ENCODE measurements at places on chromosomes 13 and 19.

DNA sequence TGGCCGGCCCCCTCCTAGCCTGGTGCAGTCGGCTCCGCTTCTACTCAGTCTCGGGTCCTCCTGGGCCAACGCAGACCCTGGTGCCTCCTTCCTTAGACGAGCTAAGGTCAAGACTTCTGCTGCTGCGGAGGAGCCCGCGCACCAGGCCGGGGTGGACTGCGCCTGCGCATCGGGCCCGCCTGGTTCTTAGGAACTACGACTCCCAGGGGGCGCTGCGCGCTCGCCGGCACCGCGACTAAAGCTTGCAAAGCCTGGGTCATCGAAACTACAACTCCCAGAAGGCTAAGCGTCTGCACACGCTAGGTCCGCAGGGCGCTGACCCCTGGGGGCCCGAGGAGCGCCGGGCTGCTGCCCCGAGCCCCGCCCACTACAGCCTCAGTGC is at the start of gene ZNF835:
Gene ZNF835, minus strand, starts transcription at position 145 of the 382 bp plus-strand sequence. CDS start 6,559 bp downstream, outside the sequence.
- peak; percentile 79 for DNase-seq

DNA sequence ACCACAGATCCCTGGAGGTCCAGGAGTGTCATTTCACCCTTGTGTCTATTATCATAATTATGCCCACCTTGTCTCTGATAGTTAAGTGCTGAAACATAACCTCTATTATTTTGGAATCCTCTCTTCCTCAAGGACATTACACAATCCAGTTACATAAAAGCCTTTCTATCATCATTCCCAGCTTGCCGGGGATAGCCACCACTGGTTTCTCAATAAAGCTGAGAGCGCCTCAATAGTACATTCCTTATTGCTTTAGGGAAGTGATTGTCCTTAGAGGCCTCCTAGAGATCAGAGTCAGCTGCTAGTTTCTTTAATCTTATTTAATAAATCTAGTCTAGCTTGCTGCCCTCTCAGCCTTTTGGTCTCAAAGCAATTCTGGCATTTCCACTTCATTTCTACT is 490.0 kb upstream of the ATXN8OS start:
- no peak for DNase-seq

DNA sequence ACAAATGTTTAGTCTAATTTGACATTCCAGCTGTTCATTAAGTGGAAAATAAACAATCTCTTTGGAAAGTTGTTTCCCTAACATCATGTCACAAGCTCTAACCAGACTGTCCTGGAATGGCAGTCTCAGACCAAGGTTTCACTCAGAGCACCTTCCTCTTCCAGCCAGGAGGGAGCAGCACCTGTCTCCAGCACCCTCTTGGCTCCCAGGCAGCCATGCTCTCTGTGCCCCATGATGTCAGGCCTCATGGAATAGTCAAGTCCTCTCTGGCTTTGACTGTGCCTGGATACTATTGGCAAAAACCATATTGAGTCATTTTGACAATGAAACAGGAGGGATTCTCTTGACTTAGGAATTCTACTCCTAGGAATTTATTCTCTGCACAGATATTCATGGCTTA is 171.4 kb downstream of the OXGR1 start:
- DNase-seq, result no peak

DNA sequence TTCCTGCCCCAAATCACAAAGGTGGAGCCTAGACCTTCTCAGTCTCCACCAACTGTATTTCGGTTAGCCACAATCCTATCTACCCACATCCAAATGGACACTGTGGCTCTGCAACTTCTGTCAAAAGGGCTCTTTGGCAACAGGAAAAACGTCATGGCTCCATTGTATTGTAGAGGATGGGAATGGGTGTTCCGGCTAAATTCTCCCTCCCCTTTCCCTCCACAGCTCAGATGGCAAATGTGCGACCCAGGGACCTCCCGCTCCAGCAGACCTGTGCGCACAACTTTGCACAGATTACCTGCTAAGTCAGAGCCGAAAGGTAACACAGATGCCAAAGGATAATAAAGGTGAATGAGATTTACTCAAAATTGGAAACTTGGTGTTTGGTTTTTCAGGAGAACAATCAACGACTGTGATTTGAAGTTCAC is 968 bp upstream of the KL start:
- DNase-seq, result no peak

- DNase-seq, result peak; percentile 100
These were observed 4.3 kb downstream of the FSTL3 start for GRCh38 chr19:680287-681028.

DNA sequence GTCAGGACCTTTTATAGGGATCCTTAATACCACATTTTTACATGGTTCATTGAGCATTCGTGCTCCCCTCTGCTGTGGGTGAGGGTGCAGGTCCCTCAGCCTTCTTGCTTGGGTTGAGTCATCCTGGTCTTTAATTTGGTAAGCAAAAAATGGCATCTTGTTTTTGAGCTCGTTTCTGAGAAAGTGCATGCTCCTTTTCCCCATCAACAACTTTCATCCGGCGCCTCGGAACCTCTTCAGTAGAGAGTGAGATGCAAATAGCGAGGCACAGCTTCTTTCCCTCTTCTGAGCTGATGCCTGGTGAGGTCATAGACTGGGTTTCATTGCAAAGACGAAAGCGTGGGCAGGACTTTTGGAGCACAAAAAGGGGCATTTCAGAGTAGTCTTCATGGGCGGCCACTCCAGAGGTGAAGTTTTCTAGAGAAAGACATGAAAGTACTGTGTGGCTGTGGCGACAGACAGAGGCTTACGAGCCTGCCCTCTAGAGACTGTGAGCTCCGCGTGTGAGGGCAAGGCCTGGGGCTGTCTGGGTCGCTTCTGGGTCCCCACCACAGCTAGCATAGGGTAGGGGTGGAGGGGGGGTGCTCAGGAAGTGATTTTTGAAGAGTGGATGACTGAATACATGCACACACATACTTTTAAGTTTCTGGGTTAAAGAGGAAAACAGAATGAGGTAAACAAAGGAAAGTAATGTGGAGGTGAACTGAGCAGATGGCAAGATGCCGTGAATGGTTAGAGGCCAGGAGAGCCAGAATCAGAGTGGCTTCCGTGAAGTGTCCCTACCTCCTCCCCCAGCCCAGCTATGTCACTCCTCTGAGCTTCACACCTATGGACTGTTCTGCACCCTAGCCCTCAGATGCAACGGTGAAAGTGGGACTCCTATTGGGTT is 44.3 kb downstream of the BBC3 start:
- peak; percentile 71 for DNase-seq

DNA sequence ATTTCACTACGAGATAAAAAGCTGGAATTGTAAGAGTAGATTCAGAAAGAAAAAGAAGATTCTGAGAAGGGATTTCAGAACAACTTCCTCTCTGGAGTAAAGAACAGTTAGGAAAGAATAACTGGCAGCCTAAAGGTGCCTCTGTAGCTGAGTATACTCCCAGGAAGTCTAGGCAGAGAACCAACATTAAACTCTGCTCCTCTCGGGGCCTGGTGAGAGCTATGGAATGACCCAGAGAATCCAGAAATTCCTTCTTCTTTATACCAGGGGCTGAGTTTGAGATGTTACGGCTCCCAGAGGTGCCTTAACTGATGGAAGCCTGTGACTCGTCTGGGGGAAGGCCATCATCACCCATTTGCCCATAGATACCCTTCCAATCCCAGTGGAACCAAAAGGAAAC is 39.1 kb downstream of the FAM216B start:
- DNase-seq, result no peak

GRCh38 chr13:25453850-25454365 is 82.1 kb downstream of the ATP8A2 start:
- no peak for DNase-seq

DNA sequence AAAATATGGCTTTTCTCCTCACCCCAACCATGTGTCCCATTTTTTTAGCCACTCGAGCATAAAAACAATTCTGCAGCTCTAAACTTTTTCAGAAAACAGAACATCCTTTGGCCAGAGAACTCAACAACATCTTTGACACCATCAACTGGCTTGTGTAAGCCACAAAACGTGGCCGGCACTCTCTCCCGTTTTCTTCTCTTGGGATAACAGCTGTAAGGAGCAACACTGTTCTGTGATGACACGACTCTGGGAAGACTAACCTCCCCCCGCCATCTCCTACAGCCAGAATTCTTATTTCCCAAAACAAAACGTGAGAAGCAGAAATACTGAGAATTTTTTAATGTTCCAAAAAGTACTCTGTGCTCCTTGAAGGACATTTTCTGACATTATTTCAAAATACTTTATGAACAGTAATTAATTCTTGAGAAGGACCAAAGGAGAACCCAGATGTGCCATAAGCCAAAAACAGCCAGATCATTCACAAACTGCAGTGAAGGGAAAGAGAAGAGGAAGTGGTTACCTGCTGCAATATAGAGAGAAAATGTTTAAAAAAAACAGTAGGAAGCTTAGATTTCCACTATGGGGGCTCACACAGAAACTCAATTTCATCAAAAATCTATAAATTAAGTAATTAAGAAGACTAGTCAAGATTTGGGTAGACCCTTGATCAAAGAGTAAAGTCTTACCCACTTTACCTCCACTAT is 25.8 kb downstream of the COL4A1 start:
- DNase-seq, result no peak

GRCh38 chr13:26247608-26248007 is 6.3 kb upstream of the CDK8 start:
- no peak for DNase-seq

DNA sequence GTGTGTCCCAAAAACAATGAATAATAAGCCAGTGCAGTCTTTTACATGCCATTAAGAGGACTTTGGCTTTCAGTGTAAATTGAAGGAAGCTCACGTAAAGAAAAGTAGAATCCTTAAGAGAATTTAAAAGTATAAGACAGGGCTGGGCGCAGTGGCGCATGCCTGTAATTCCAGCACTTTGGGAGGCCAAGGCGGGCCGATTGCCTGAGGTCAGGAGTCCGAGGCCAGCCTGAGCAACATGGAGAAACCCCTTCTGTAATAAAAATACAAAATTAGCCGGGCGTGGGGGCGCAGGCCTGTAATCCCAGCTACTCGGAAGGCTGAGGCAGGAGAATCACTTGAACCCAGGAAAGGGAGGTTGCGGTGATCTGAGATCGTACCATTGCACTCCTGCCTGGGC is 17.9 kb upstream of the ZNF253 start:
- no peak for DNase-seq

GRCh38 chr13:49602005-49602404 is 16.6 kb upstream of the RCBTB1 start:
- DNase-seq, result no peak

DNA sequence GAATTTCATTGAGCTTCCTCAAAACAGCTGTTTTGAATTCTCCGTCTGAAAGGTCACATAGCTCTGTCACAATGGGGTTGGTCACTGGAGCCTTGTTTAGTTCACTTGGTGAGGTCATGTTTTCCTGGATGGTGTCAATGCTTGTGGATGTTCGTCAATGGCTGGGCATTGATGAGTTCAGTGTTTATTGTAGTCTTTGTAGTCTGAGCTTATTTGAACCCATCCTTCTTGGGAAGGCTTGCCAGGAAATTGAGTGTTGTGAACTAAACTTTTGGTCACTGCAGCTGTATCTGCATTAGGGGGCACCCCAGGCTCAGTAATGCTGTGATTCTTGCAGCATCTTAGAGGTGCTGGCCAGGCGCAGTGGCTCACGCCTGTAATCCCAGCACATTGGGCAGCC is 22.0 kb downstream of the BLOC1S3 start:
- no peak for DNase-seq

GRCh38 chr19:38149661-38150061 is 74.4 kb downstream of the DPF1 start:
- no peak for DNase-seq

GRCh38 chr19:36771261-36772231 is 1.1 kb downstream of the ZNF850 start:
- DNase-seq, result no peak

GRCh38 chr19:23440207-23440606 is 44.9 kb upstream of the ZNF91 start:
- peak; percentile 8 for DNase-seq

- DNase-seq, result no peak
These were observed 798 bp upstream of the COX6B2 start for GRCh38 chr19:55355213-55355821.

DNA sequence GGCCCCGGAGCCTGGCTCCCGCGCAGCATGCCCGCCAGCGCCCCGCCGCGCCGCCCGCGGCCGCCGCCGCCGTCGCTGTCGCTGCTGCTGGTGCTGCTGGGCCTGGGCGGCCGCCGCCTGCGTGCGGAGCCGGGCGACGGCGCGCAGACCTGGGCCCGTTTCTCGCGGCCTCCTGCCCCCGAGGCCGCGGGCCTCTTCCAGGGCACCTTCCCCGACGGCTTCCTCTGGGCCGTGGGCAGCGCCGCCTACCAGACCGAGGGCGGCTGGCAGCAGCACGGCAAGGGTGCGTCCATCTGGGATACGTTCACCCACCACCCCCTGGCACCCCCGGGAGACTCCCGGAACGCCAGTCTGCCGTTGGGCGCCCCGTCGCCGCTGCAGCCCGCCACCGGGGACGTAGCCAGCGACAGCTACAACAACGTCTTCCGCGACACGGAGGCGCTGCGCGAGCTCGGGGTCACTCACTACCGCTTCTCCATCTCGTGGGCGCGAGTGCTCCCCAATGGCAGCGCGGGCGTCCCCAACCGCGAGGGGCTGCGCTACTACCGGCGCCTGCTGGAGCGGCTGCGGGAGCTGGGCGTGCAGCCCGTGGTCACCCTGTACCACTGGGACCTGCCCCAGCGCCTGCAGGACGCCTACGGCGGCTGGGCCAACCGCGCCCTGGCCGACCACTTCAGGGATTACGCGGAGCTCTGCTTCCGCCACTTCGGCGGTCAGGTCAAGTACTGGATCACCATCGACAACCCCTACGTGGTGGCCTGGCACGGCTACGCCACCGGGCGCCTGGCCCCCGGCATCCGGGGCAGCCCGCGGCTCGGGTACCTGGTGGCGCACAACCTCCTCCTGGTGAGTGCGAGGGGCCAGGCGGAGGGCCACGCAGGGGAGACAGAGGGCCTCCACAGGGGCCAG is at the start of gene KL:
Gene KL, plus strand, starts transcription at position 10 of the 909 bp plus-strand sequence. Its CDS starts 18 bp downstream, at position 28.
- peak; percentile 29 for DNase-seq

- no peak for DNase-seq
These were observed 171.5 kb upstream of the IRS2 start for GRCh38 chr13:109957875-109958274.

DNA sequence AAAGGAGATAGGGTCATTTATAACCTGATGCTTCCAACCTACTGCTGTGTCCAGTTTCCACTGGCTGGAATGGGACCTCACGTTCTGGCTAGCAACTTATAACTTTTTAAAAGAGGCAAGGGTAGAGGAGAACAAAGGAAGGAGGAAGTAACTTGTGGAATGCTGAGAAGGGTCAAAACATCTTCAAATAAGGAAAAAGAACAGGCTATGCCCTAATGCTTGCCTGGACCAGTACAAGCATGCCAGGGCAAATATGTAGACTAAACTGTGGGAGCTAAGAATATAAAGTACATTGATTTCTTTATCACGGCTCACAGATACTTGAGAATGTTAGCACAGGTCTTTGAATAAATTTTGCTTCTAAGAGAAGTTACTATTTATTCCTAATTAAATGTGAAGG is 1.5 kb upstream of the ZNF561 start:
- DNase-seq, result no peak

GRCh38 chr13:26425443-26426358 is 131.8 kb upstream of the WASF3 start:
- no peak for DNase-seq

GRCh38 chr13:91609353-91609752 is 210.9 kb downstream of the GPC5 start:
- no peak for DNase-seq

All from CD8-positive, alpha-beta T cell (primary cell).